Stimulated activated CD4-positive, alpha-beta T cell treated with anti-CD3 and anti-CD28 coated beads, Interleukin-12 subunit alpha, Interleukin-12 subunit beta, amount 100 ng/mL, for 48 hours (primary cell): ENCODE measurements at places on chromosomes 1 and 21.

DNA sequence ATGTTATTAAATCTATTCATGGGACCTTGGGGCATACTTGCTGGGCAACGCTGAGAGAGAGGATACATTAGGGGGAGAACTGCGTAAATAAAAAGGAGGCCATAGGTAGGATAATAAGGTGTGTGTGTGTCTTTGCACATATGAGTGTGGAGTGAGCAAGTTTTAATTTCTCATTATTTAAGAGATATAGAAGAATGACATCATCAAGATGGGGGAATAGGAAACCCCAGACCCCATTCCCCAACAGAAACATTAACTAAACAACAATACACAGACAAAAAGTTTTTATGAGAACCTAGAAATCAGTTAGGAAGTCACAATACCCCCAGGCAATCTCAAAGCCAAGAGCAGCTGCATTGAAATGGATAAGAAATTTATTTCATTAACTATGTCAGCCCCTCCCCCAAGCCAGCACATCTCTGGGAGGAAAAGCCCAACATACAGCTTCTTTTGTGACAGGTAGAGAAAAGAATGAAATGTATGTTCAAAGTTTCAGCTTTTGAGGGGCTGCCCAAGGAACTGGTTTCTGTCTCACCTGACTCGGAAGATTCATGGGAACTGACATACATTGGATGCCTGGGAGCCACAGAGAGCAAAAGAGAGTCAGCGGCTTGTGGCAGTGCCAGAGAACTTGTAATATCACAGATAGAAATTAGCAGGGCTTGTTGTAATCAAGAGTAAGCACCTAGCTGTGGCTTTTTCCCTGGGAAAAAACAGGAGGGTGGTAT is 234.3 kb upstream of the NFIA start:
- DNase-seq: no peak

- DNase-seq: no peak
Observed at GRCh38 chr1:118254001-118254400, 69.0 kb upstream of the SPAG17 start.

DNA sequence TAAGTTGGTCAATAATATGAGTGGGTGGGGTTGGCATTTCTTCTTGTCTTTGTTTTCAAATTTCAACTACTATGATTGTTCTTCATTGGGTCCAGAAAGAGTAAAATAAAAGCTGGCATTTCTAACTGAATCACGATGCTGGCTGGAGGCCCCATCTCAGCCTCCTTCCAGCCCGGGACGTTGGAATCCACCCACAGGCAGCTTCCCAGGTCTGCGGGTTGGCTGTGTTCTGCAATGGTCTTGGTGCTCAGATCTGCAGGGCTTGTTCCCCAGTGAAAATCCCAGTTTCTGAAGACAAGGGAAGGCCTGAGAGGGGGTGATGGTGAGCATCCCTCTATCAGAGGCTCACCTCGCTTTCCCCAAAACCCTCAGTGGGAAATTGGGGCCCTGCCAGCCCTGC is 54.7 kb upstream of the ARHGEF16 start:
- no peak for DNase-seq

DNA sequence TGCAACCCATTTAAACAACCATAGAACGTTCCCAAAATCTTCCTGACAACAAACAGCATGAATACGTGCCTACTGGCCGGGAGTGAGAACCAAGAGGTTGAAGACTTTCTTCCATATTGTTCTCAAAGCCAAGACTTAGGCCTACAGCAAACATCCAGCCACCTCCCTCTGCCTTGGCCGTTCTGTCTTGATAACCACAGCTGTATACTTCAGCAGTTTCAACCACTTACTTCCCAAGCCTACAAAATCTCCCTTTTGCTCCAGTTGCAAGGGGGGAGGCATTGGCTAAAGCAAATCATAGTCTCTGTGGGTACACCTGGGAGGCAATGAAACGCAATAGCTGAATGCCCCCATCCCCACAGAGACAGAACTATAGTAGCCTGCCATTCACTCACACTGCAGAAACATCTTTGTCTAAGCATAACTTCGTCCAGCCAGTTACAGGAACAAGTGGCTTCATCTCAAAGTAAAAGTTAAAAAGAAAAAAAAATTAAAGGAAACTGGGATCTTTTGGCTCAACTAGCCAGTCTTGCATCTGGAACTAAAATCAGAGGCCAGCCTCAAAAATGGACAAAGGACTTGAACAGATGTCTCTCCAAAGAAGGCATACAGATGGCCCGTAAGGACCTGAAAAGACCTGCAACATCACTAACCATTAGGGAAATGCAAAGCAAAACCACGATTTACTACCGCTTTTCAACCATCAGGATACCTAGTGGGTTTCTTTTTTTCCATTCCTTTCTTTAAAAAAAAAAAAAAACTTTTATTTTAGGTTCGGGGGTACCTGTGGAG is 186.0 kb downstream of the PSMG1 start:
- no peak for DNase-seq

GRCh38 chr1:163161841-163162240 is 40.9 kb downstream of the RGS5 start:
- no peak for DNase-seq

GRCh38 chr1:10802944-10803715 is 6.7 kb upstream of the CASZ1 start:
- DNase-seq: no peak

GRCh38 chr1:14392859-14393365 is 205.6 kb upstream of the KAZN start:
- no peak for DNase-seq

DNA sequence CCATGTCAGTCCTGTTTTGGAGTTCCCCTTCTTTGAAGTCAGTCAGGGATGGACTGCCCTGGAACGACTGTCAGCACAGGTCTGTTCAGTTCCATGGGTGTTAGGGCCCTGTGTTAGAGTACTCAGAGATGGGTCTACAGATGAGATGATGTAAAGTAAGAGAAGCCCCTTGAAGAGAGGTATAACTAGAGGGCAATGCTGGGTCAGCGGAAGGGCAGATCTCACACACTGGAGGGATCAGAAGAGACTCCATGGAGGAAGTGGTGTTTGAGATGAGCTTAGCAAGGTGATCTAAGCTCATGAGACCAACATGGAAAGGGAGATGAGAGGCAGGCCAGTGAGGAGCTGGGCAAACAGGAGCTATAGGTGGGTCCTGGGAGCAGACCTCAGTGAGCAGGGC is 7.6 kb downstream of the PPFIA4 start:
- DNase-seq: no peak

GRCh38 chr1:237205400-237206064 is 163.5 kb downstream of the RYR2 start:
- DNase-seq: no peak

GRCh38 chr1:8032366-8032910 is 6.3 kb upstream of the ERRFI1 start:
- no peak for DNase-seq

DNA sequence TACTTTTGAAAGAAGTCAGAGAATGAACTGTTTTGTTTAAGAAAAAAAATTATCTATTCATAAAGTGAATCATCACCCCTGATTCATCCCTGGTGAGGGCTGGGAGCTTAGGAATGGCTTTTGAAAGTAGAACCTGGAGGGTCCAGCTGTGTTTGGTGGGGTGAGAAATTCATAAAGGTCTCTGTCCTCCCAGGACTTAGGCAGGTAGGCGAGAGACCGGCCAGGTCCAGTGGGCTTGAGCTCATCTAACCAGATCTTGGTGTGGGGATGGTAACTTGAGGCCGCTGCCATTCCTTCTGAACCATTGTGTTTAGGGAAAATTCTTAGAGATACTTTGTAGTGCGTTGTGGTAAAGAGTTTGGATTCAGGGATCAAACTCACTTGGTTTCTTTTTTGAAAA is 156.8 kb upstream of the TNR start:
- DNase-seq: no peak

GRCh38 chr21:17085707-17086106 is 427.1 kb upstream of the CXADR start:
- DNase-seq: no peak

- DNase-seq: no peak
Observed at GRCh38 chr1:217620814-217621213, 10.1 kb downstream of the GPATCH2 start.

DNA sequence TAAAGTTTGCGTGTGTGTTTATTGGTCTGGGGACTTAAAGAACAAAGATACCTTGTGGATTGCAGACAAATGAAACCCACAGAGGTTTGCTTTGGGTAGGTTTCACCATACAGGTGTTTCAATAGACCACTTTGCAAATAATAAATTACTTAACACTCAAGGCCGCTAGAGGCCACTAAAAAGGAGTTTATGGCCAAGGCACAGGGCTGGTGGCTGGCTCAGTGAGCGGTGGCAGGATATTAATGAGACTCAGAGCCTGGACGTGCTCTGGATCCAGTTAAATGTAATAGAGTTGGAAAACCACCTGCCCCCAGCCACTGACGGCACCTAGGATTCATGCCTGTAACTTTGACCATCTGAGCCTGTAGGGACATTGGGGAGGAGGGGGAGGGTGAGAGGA is 44.5 kb downstream of the LRRC38 start:
- no peak for DNase-seq

GRCh38 chr1:94722181-94722580 is 98.0 kb upstream of the SLC44A3 start:
- no peak for DNase-seq

GRCh38 chr1:23211955-23212354 is 5.3 kb downstream of the HTR1D start:
- DNase-seq: no peak

DNA sequence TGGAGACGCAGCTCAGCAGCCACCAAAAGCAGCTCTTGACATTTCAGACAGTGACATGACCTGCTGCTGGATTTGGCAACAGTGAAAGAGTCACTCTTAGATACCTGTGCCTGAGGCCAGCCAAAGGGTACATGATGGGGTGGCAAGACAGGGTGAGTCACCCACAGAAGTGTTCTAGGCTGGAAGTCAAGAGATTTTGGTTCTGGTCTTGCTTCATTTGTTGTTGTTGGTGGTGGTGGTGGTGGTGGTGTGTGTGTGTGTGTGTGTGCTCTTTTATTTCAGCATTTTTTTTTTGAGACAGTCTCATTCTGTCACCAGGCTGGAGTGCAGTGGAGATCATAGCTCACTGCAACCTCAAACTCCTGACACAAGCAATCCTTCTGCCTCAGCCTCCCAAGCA is 25.8 kb downstream of the SHISAL2A start:
- no peak for DNase-seq

- DNase-seq: no peak
Observed at GRCh38 chr1:99456536-99456935, 189.4 kb upstream of the PALMD start.

DNA sequence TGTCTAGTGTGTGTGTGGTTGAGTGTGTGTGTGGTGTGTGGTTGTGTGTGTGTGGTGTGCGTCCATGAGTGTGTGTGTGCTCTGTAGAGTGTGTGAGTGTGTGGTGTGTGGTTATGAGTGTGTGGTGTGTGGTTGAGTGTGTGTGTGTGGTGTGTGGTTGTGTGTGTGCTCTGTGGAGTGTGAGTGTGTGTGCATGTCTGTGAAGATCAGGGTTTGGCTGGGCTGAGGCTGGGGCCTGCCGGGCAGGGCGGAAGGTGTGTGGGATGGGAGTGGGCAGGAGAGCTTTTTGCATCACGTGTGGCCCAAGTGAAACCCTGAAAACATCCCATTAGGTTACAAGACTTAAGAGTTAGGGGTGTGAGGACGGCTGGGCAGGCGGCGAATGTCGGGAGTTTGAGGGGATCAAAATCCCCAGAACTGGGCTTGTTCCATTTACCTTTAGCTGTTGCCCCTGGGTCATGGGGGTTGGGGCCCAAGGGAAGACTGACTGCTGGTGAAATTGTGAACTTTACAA is 2.9 kb upstream of the FCMR start:
- DNase-seq: no peak

- no peak for DNase-seq
Observed at GRCh38 chr1:110874324-110875215, 1.6 kb downstream of the CD53 start.

GRCh38 chr1:8384577-8384976 is 66.7 kb downstream of the SLC45A1 start:
- DNase-seq: no peak

- no peak for DNase-seq
Observed at GRCh38 chr1:232894436-232894835, 56.0 kb upstream of the NTPCR start.

- no peak for DNase-seq
Observed at GRCh38 chr1:110253213-110253612, 43.1 kb downstream of the KCNC4 start.

DNA sequence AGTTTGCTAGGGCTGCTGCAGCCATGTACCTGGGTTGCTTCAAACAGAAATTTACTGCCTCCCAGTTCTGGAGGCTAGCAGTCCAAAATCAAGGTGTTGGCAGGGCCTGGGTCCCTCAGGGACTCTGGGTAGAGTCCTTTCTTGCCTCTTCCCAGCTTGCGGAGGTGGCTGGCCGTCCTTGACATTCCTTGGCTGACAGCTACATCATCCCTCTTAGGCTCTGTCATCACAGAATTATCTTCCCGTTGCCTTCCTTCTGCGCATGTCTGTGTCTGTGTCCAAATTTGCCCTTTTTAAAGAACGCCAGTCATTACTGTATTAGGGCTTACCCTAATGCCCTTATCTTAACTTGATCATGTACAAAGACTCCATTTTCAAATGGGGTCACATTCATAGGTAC is 37.6 kb upstream of the PGBD5 start:
- DNase-seq: no peak
